Stimulated activated CD8-positive, alpha-beta memory T cell treated with anti-CD3 and anti-CD28 coated beads, Interleukin-15, amount 100 ng/mL, for 48 hours (primary cell): ENCODE measurements at places on chromosomes 12 and 14.

DNA sequence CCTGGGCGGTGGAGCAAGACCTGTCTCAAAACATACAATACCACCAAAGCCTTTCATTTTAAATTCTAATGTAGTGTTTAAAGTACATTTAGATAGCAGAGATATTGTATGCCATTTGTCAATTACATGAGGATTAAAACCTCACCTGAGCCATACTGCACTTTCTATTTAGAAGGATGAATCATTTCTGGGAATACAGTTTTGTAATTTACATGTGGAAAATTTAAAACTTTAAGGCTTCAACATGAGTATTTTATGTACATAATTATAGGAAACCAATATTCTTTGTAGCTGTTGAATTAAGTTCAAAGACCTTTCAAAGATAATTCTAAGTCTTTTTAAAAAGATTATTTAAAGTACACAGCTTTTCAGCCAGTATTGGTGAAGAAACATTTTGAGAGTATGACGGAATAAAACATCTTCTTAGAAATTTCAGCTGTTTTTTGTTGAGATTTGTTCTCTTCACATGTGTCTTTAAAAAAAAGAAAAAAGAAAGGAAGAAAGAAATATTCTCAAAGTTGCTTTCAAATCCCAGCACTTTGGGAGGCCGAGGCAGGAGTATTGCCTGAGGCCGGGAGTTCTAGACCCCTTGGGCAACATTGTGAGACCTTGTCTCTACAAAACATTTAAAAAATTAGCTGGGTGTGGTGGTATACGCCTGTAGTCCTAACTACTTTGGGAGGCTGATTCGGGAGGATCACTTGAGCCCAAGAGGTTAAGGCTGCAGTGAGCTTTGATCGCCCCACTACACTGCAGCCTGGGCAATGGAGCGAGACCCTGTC, 34.5 kb upstream of the CCT2 start:
- DNase-seq: no peak

DNA sequence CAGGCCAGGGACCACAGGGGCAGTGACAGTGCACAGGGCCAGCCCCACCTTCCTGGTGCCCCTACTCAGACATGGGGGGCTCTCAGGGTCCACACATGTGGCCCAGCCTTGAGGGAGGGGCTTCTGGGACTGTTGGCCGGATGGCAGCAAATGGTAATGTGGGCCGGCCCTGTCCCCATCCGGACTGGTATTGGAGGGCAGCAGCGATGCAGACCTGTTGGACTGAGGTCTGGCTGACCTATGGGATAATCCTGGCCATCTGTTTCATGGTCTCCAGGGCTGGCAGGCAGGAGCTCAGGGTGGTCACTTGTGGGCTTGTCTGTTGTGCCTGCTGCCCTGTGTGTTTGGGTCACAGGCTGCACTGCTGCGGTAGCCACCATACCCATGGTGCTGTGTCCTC, 387.5 kb downstream of the TMEM121 start:
- DNase-seq: no peak

GRCh38 chr12:8057839-8058238, 8.3 kb downstream of the C3AR1 start:
- DNase-seq: no peak

DNA sequence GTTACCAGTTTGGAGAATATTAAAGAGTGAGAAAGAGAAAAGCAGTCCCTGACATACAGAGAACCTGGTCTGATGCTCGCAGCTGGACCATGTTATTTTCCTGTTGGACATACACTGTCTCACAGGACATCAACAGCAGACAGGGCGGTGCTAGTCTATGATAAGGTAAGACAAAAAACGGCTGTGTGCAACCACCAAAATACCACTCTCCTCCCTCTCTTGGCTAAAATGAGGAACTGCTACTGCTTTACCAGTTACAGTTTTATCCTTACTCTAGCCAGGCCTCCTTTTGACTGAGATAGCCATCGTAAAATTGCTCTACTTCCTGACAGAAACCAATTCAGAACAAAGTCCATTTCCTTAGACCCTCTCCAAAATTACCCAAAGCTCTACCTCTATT, 47.0 kb upstream of the ERGIC2 start:
- DNase-seq: no peak

DNA sequence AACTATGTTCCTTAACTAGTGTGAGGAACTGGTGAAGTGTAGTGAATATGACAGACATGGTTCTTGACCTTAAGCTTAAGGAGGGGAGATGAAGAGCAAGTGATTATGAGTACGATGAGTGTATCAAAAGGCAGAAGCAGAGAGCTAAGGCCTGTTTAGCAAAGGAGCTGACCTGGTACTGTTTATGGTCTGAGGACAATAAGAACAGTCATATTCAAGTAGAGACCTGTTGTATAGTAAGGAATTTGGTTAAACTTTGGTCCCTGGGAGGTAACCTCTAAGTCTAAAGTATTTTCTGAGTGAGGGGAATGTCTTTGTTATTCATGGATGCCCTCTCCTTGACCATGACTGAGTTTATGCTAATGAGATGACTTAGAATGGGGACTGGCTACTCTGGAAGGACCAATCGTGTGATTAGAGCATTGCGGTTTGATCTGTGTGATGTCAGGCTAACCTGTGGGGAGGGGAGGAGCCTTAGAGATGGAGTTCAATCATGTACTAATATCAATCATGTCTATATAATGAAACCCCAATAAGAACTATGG, 389.3 kb downstream of the BMP4 start:
- no peak for DNase-seq

GRCh38 chr12:75137896-75138295, 71.7 kb downstream of the KCNC2 start:
- DNase-seq: no peak

DNA sequence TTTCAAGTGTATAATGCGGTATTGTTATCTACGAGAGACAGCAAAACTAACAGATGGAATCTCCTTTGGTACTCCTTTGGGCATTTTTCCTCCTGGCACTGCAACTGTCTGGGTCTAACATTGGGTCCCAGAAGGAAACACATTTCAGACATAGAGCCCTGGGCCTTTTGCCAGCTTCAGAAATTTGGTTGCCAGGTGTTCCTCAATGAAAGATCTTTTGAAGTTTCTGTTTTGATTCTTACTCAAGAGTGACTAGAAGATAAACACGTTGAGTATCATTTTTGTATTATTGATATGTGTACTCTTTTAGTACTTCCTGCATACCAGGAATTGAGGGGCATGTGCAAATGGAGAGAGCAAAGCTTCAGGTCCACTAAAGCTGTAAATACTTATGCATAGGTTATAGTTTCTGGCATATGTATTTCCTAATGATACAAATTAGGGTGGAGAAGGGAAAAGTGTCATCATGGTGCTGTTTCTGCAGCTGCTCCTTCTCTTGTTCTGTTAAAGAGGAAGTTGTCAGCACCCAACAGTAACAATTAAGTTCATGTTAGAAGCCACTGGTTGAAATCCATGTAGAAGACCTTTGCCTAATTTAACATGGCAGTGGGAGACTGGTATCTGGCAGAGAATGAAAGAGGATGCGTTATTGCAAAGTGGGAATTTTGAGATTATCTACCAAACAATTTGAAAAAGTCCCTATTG, 53.5 kb downstream of the SLC38A6 start:
- DNase-seq: no peak

- DNase-seq: no peak
Measured at GRCh38 chr14:32602699-32603098, 273.6 kb downstream of the AKAP6 start.

- no peak for DNase-seq
Measured at GRCh38 chr12:107921062-107921461, 146.6 kb downstream of the ASCL4 start.

GRCh38 chr14:92450351-92451070, 63.1 kb upstream of the RIN3 start:
- DNase-seq: no peak

DNA sequence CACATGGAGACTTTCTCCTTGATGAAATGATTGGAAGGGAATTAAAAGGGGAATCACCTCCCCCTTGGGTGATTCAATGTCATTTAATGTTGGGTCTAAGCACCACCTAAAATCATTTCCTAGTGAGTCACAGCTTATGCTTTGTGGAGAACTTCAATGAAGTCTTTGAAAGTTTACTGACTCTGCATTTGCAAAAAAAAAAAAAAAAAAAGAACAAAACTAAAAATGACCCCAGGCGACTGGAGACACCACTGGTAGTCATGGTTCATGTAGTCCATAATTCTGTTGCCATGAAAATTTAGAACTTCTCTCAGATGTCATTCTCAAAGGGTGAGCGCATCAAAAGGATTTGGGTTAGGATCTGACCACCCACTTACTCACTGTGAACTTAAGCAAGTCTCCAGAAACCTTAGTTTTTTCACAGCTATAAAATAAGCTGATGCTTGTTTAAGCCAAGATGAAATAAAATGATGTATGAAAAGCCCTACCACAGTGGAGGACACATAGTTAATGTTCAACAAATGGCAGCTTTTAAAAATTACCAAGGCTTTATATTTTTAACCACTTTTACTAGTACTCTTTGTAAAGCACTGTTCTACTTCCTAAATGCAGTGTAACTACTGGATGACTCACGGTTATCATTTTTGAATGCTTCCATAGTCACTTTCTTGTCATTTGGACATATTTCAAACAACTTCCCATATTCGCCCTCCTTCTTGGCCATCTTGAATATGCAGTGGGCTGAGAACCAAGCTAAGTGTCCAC, 18.1 kb upstream of the KSR2 start:
- DNase-seq: no peak

DNA sequence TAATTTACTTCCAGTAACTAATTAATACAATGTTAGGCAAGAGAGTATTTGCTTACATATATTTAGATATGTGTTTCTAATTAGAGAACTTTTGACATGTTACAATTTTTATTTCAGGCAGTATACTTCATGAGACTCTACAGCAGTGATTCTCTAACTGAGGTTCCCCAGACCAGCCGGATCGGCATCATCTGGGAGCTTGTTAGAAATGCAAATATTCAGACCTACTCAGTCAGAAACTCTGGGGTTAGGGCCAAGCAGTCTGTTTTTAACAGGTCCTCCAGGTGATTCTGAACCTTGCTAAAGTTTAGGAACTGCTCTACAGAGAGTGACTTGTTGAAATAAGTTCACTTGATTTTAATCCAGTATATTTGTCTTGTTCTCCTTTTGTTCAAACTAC, 46.5 kb downstream of the ARID2 start:
- no peak for DNase-seq

- DNase-seq: no peak
Measured at GRCh38 chr14:104937161-104937560, 12.5 kb downstream of the PLD4 start.

- no peak for DNase-seq
Measured at GRCh38 chr12:107441665-107442300, 243.8 kb upstream of the PWP1 start.

DNA sequence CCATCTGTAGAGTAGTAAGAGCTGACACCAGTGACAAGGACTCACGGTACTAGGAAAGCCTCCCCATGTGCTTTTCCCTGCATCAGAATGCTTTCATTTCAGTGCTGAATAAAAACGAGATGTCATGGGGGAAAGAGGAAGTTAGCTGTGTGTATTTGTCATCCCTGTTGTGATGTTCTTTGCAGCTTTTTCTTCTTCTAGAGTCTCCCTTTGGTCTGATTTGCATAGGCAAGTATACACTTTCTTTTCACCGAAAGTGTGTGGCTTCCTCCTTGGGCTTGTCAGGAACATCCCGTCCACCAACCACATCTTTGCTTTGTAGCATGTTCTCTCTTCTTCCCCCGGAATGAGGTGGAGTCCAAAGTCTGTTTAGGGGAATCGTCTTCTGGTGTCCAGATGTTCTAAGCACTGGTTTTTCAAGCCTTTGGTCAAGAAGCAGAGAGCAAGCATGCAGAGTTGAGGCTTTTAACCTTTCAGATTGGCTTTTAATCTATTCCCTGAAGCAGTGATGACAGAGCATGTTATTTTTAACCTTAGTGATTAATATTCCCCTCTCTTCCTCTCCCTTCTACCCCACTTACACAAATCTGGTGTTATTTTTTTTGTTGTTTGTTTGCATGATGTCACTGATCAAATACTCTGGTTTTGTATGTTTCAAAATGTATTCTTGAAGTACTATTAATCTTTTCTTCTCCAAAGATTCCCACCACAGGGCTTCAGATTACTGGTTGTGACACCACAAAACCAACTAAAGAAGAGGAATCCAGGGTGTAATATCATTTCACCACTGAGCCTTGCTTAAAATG, 163.4 kb downstream of the SAMD4A start:
- DNase-seq: no peak

DNA sequence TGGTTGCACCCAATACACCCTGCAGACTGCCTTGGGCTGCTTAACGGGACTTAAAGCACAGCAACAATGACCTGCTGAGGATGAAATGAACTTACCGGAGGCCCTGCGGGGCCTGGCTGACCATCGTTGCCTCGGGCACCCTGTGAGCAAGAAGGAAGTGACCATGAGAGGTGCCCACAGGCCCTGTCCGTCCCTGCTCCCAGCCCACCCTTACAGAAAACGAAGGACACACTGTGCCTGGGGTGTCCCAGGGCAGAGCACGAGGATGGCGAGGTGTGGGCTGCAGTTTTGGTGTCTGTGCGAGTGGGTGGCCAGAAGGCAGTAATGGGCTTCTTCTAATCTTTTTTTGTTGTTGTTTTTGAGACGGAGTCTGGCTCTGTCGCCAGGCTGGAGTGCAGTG, 14.6 kb downstream of the COL2A1 start:
- no peak for DNase-seq

GRCh38 chr14:103118663-103119404, 4.4 kb upstream of the TNFAIP2 start:
- no peak for DNase-seq

DNA sequence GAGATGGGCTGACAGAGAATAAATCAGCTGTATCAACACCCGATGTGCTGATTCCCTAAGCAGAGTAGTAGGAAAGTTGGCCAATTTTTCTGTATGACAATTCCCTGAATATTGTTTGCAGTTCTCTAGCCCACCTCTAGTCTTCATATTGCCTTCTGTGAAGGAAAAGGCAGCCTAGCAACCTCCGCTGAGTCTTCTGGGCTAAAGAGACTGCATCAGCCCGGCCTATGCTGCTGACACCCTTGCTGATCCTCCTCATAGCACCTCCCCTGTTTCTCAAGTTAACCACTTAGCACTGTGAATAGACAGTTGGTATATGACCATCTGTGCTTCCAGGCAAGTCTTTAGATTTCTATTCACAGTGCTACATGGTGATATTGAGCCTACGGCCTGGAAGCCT, 161.1 kb upstream of the EGLN3 start:
- no peak for DNase-seq

DNA sequence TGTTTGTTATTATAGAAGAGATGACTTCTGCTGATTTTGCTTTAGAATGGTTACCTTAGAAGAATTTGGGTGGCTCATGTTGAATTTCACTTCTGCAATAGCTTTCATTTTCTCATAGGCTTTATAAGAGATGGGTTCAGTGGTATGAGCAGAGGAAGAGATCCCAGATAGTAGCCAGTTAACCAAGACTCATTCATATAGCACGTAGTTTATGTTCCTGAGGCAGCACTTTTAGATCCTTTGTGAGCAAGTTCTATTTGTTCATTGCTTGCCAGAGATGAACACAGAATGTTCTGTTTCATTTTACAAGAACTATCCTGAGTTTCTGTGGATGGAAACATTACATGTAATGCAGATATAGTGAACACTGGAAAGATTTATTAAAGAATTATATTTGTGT, 32.2 kb downstream of the RAB21 start:
- no peak for DNase-seq

GRCh38 chr12:108950991-108951739, 69.7 kb downstream of the SVOP start:
- peak; percentile 34 for DNase-seq

GRCh38 chr14:70735043-70735442, 74.3 kb downstream of the MAP3K9 start:
- no peak for DNase-seq
